Kasumi-1 (cell line): ENCODE measurements at places on chromosomes 2 and 18.
A peak's percentile ranks its signal among the peaks of the same experiment; 100 is the strongest.

GRCh38 chr2:216688731-216689340, 6.5 kb downstream of the IGFBP5 start:
- DNase-seq: no peak

DNA sequence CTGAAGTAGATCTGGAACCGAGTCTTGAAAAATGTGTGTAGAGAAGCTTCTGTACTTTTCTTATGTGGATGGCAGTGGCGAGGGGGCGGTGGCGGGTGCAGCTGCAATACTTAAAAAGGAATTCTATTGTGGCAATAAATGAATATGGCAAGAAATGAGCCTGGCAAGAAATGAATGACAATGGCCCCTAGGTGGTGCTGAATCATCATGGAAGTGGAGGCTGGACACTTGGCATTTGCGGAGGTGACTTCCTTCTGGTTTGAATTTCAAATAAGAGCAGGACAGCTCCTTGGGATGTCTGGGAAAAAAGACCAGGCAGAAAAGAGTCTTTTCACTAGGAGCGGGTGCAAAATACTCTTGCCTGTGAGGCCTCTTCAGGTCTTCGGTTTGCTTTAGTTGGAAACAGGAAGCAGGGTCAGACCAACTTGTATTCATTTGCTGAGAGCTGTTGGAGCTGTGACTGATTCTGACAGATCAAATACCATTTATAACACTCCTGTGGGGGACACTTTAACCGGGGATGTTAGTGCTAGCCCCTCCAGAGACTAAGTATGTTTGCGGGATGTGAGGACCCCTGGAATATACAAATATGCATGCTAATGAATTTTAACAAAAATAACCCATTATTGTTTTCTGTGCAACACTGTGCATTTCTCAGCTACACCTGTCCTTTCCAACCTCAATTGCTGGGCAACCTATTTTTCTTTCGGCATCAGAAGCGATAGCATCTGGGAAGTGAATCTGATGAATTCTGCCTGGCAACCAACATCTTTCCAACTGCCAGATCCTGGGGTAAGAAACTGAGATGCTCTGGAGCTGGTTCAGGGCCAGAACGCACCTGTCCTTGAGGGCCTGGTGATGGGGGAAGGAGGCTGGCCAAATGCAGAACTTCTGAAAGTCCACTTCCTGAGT, 35.4 kb downstream of the FASTKD2 start:
- DNase-seq: peak; percentile 40

DNA sequence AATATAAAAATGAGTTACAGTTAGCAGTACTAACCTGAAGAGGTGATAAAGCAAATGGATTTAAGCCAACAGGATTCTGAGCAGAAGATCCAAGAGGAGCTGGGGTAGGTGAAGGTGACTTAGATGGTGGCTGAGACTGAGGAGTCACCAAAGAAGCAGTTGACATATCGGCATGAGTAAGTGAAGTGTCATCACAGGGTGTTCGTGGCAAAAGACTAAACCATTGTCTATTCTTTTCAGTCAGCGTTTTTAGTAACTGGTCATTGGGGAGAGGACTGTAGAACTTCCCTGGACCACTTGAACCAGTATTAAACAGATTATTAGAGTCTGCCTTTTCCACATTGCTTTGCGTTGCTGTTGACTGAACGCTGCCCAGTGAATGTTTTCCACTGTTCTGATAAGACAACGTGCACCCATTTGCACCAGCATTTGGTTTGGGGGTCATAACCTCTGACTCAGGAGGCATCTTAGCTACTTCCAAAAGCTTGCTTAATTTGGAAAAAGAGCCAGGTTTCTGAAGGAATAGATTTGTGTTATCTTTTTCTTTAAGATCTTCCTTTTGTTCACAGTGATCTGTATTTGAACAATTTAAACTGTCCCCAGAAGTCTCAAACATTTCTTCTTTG, 63.3 kb upstream of the WDSUB1 start:
- no peak for DNase-seq

GRCh38 chr2:196041786-196042185, 26.9 kb downstream of the DNAH7 start:
- no peak for DNase-seq

DNA sequence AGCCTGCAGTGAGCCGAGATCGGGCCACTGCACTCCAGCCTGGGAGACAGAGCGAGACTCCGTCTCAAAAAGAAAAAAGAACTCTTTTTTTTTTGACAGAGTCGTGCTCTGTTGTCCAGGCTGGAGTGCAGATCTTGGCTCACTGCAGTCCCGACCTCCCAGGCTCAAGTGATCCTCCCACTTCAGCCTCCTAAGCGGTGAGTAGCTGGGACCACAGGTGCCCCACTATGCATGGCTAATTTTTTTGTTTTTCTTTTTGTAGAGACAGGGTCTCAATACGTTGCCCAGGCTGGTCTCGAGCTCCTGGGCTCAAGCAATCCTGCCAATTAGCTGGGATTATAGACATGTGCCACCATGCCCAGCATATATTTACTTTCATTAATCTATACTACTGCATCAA, 12.5 kb upstream of the INO80D start:
- DNase-seq: no peak
